ENCODE measurements at places on chromosomes 4 and X. TPM values are rescaled to one million over a fixed set of nuclear protein-coding genes. Genes with fewer than 3 reads are reported as not detected.

DNA sequence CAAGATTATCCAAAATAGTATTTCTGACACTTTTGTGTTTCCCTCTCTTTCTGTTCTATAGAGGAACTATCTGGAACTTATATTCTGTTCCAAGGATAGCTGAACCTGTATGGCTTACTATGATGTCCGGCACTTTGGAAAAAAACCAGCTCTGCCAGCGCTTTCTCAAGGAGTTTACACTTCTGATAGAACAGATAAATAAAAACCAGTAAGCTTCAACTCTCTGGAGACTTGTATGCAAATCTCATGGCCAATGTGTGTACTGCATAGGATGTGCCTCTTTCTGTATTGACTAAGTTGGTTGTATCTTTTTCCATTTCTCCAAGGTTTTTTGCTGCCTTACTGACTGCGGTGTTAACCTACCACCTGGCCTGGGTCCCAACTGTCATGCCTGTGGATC, 92.5 kb downstream of the FNIP2 start:
- no peak for DNase-seq

GK2 gene
- total RNA-seq: not detected

GRCh38 chr4:6230502-6230785, 30.1 kb upstream of the JAKMIP1 start:
- DNase-seq: no peak

DNA sequence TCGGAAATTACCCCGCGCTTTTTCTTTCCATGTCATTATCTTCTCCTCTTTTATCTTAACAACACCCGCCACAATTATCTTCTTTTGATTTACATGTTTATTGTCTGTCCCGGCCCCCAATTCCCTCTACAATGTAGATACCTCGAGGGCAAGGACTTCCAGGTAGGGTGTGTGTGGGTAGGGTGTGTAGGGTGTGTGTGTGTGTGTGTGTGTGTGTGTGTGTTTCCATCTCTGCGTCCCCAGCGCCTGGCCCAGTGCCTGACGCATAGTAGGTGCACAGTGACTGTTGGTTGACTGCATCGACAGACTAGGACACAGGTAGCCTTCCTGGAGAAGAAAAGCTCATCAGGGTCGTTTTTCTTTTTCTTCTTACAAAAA, 103.1 kb downstream of the UCHL1 start:
- DNase-seq: no peak

DNA sequence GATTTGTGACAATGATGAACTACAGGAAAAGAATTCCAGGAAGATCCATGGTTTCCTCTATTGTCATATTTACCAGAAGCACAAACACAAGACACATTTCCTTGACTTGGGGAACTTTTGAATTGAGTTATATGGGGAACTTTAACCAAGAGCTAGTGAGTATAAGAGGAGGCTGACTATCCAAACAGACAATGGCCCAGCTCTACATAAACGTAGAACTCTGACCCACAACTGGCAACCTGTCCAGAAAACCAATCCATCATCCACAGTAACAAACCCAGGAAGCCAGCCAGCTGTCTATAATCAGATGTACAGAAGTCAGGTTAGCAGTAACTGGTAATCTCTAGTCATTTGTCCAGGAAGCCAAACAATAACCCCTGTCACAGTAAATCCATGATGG, 167.0 kb upstream of the CPEB2 start:
- no peak for DNase-seq

MCF2 gene
- total RNA-seq: 1.1 TPM

- DNase-seq: no peak
These were observed 76.8 kb upstream of the PSAPL1 start for GRCh38 chr4:7511525-7511924.

GRCh38 chr4:67899096-67899495, 15.3 kb upstream of the TMPRSS11D start:
- no peak for DNase-seq

DNA sequence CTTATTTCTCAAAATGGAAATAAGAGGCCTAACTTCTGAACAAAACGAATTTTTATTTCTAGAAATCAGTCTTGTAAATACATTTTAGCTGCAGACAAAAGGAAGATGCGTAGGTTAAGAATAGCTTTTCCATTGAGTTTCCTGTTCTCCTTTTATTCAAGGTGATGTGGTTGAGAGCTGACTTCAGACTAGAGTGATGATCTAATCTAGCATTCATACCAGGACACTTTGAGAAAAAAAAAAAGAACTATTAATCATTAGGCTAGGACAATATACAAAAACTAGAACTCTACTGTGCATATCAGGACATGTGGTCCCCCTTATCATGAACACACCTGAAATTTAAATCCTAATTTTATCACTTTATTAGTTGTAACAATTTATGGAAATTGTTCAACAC, 884.5 kb upstream of the EPHA5 start:
- DNase-seq: no peak

DNA sequence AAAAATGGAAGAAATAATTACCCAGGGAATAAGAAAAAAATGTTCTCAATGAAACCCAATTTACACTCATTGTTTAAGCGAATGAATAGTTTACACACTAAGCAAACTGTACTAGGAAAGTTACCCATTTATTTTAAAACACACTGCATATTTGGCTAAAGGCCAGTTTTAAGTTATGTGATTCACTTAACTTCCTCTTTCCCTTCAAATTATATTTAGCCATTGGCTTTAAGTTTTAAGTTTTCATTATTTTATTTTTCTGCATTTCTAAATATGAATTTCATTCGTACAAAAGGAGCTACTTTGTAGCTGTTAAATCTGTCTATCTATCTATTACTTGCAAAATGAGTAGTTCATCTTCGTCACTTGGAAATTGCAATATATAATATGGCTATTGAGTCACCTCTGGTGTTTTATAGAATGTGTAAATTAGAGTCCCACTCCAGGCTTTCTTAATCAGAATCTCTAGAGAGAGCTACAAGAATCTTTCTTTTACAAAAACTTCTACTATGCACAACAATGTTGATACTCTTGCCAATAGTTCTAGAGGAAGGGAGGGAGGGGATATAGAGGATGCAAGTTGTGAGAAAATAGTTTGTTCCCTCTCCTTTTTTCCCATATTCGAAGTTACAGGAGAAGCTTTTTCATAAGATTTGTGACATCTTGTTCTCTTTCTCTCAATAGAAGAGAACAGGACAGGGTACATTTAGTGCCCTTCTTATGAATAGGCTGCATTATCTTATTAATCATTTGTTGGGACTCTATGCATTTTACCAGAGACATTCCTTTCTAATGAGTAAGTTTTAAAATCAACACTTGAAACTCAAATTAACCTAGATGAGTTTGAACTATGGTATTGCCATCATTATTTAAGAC, 41.8 kb downstream of the SULT1B1 start:
- DNase-seq: no peak

PRKX gene
- total RNA-seq: 73.9 TPM

- no peak for DNase-seq
These were observed 26.7 kb upstream of the CLDN34 start for GRCh38 chrX:9940421-9940820.

DNA sequence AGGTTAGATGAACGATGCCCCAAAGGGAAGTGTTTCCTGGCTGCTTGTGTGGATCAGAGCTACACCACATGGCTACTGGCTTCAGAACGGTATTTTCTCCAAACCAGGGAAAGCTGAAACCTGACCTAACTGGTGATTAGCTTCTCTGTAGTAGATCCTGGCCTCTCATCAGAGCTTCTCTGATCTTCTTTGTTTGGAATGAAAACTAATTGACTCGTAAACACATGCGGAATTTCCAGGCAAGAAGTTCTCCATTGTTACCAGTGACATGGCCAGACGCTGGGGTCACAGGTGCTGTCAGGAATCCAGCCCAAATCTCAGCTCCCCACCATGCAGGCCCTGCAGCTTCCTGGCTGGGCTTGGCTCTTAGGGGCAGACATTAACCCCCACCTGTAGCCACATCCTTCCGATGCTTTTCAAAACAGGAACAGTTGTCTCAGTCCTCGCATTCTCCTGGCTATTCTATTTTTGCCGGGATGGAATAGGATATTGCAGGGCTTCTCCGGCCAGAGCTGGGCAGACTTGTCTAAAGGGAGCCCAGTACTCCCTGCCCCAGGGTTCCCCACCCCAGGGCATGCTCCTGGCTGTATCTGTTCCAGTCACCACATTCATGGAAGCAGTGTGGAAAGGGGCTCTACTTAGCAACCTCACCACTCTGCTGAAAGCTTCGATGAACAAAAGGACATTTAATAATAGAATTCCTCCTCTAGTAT, 305.4 kb upstream of the F9 start:
- no peak for DNase-seq

DNA sequence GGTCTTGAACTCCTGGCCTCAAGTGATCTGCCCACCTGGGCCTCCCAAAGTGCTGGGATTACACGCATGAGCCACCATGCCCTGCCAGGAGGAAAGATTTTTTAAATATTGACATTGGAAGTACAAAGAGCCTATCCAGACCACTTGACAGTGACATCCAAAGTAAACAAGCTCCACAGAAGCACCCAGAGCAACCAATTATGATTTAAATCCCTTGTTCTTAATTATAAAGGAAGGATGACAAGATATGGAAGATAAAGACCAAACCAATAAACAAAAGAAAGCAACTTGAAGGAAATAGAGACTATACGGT, 27.7 kb upstream of the RPL34 start:
- no peak for DNase-seq

DNA sequence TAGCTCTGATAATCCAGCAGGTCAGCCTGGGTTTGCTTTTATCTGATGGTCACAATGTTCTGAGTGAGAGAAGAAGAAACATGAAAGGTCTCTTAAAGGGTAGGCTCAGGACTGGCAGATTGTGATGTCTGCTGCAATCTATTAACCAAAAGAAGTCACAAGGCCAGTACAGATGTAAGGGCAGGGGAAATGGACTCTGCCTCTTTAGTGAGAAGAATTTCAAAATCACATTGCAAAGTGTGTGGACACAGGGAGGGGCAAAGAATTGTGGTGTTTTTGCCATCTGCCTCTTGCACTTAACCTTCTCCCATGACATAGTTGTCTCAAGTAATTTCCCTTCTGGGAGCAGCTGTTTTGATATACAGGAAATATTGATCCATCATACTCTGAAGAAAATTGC, 40.9 kb downstream of the IL1RAPL1 start:
- no peak for DNase-seq

DLG3 gene
- total RNA-seq: 12.8 TPM
